ENCODE measurements at places on chromosomes 12 and 14.

- no peak for DNase-seq
Observed at GRCh38 chr14:25097120-25097519, 47.2 kb upstream of the STXBP6 start.

GRCh38 chr12:101564912-101565311 lies 29.9 kb upstream of the MYBPC1 start:
- no peak for DNase-seq

GRCh38 chr14:36773558-36773957 lies 111.9 kb downstream of the PAX9 start:
- no peak for DNase-seq

DNA sequence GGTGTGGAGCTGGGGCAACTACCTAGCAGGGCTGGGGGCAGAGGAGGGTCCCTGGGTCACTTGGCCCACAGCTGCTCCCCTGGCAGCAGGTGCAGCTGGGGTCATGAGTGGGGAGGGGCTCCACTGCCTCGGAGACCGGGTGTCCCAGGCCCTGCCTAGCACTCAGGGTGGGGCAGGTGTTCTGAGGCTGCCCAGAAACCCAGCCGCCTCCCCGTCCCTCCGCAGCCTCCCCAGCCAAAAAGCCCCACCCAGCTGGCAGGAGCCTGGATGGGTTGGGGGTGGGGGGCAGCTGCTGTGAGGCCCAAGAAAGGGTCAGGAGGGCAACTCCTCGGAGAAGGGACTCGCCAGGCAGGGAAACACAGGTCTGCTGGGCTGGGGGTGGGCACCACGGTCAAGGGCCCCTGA lies 11.2 kb downstream of the AHNAK2 start:
- DNase-seq, result no peak

DNA sequence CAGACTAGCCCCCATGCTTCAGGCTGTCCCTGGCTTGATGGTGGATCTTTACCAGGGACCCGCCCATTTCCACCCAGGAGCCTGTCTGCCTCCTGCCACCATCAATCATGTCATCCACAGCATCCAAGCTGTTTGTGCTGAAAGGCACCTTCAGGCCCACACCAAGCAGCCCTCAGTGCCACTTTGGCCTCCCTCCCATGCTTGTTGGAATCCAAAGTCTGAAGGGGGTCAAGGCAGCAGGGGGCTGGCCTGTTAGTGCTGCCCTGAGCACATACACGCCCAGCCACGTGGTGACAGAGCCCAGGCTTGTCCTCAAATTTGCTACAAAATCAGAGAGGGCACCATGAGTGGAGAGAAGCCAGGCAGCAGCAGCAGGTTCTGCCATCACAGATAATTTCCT lies 1146.8 kb downstream of the FSCB start:
- no peak for DNase-seq

DNA sequence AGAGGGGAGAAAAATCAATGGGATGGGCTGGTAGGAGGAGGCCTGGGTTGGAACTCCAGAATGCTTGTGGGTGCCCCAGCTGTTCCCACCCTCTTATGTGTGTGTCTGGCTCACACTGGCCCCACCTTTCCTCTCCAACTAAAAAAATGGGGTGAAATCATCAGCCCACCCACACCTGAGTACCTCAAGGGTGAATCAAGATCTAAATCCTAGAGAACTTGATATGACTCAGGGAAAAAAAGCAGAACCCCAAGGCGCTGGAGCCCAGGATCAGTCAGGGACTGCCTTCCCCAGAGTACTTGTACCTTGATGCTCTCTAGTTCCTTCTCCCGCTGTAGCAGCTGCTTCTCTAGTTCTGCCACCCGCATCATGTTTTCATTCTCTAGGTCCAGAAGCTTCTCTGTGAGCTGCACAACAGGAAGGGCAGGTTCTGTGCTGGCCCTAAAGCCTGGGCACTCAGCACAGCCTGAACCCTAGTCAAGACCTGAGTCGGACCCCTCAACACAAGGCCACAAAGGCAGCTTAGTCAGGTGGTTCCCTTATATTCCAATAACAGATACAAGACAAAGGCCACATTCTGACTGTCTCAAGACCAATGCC lies 29.7 kb downstream of the PRPF40B start:
- no peak for DNase-seq

DNA sequence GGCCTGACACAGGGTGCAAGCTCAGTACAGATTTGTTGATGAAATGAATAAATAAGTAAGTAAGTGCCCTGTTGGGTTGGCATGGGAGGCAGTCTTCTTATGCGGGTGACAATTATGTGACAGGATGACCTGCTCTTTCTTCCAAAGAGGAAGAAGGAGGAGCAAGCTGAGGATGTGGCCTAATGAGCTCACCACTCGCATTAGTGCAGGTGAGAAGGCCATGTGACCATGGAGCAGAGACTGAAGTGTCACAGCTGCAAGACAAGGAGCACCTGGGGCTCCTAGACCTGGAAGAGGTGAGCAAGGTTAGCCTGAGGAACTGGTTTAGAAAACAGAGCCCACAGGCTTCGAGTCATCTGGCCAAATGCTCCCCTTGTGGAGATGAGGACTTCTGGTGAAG lies 34.9 kb downstream of the LRTM2 start:
- DNase-seq, result no peak

DNA sequence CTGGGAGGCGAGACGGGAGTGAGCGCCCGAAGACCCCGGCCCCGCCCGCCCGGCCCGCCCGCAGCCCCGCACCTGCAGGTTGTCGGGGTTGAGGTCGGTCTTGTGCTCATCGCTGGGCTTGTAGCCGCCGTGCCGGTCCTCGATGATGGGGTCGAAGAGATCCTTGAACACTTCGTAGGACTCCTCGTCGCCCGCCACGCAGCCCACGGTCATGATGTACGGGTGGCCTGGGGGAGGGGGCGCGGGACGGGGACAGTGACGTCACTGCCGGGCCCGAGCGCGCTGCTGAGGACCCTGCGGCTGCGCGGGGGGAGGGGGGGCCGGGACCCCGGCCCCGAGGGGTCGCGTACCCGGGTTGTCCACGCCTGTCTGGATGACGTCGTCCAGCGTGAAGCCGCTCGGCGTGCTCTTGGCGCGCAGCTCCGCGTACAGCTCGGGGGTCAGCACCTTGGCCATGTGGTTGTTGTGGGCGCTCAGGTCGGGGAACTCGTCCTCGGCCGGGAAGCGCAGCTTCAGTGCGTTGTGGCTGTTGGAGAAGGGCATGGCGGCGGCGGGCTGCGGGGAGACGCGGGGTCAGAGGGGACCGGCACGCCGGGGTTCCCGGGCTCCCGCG lies 573 bp downstream of the CKB start:
- peak; percentile 45 for DNase-seq

DNA sequence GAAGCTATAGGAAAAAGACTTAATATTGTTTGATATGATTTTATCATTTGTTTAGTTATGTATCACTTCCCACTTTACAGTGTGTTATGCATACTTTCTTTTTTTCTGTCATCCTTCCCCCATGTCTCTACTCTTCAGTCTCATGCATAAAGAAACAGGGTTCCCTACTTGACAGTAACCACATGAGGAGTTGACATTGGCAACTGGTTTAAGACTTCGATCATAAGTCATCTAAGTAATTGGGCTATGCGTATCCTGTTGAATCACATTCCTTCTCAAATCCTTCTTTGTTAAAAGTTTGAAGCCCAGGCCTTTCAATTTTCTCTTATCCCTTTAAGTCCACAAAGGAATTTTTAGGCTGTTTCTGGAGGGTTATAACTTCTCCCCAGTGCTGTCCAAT lies 358.7 kb downstream of the RAD51B start:
- no peak for DNase-seq

DNA sequence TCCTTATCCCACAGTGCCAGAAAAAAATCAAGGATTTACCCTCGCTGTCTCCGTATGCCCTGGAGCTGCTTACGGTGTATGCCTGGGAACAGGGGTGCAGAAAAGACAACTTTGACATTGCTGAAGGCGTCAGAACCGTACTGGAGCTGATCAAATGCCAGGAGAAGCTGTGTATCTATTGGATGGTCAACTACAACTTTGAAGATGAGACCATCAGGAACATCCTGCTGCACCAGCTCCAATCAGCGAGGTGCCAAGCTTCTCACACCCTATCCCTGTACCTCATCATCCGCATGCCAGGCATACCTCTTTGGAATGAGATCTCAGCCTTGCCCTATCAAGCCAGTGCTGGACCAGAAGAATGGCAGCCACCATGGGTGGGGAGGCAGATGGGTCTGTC lies 19.2 kb downstream of the OAS2 start:
- DNase-seq, result no peak

DNA sequence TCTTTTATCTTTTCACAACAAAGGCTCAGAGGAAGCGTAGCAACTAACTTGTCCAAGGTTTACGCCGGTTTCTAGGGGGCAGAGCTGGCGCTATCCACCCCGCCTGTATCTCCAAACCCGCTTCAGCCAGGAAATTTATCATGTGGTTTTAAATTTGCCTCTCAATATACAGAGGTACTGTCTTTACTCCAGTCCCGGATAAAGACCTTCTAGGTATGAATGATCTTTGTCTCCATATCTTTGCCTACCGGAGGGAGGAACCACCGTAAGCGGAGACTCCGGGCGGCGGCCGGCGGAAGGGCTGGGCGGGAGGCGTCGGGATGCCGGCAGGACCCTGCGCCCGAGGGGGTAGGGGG lies 693 bp upstream of the RIMKLB start:
- peak; percentile 75 for DNase-seq

DNA sequence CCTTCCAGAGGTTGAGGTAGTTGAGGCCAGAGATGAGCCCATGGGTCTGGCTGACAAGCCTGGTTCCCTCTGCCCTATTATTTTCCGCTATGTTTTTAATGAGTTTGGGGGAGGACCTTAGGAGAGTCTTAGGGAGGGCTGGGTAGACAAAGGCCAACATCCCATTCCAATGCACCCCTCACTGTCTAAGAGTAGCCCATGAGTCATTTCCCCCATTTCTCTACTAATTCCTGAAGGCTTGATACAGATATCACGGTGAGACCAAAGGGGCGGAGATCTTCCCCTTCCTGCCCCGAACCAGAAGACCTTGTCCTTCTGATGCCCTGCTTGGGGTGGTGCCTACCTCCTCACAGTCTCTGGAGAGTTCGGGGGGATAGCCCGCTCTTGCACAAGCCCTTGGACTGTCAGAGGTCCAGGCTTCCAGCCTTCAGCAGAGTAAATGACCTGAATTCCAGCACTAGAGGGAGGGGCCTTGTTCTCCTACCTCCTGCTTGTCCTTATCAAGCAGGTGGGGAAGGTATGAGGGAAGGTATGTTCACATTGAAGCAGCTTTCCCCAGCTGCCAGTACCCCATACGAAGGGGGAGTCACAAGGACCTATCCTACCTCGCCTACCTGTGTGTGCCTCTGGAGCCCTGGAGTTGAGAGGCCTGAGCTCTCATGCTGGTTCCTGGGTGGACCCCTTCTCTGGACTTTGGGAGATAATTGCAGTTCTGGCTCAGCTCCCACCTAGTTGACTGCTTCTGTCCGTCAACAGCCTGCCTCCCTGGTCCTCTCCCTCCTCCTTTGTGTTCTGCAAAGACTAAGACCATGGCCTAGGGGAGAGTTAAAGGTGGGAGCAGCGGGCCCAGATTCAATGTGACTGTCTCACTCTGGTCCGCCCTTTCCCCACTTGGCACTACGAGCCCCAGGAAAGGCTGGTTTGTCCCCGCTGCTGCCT lies 3.7 kb downstream of the PSMB11 start:
- no peak for DNase-seq

DNA sequence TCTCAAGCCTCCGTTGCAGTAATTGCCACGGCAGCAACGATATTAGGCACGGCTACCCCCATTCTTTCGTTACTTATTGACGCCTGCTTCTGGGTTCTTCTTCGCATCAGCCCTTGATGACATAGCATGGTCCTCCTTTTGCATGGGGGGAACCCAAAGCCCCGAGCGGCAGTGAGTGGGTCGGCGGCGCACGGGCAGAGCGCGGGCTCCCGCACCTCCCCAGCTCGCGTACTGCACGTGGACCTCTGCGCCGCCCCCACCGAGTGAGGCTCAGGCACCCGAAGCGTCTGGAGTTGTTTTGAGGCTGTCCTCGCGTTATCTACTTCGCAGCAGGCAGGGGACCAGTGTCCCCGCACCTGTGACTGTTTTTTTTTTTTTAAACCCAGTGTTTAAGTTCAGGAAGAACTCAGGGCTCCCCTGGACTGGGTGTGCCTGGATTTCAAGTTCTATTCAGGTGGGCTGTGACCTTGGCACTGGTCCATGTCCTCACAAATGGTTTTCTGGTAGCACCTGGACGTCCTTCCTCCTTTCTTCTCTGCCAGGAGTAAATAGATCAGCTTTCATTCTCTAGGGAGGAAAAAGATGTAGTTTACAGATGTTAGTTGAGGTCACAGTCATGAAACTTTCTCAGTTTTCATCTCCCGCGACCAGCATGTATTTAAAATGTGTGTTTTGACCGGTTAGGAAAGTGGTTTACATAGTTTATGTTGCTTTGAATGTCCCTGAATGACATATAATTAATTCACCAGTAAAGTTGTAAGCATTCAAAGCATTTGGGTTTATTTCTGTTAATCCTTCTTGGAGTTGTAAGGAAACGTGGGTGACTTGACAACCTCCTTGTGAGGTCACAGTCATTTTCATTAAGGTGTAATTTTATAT lies 1.4 kb upstream of the FOXN4 start:
- peak; percentile 18 for DNase-seq

DNA sequence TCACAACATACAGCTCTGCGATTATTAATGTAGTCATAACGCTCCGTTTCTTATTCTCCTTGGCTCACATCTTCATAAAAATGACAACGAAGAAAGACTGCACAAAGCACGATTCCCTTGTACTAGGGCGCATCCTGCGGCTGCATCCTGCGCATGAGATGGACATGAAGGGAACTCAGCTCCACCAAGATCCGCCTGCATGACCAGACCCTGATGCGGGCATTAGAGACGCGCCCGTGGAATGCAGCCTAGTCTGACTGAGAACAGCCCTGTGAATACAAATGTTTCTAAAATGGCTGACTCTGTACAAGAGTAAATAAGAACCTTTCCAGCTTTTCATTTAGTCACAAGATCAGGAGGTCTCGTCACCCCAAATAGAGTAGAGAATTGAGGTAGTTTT lies 422.2 kb downstream of the NOVA1 start:
- DNase-seq, result no peak

DNA sequence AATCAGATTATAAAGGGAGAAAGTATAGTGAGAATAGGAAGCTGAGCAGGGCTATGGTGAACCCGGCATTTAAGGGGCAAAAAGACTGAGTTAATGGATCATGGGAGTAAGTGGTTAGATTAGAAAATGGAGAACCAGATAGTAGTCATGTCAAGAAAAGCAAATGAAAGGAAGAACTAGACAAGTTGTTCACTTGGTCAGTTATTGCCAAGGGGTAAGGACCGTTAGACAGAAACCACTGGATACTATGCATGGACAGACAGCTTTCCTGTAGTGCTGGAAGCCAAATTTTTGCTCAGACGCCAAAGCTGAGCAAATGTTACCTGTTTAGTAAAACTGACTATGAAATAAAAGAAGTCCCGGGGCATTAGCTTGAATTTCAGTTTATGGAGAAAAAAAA lies 3.8 kb downstream of the LIMA1 start:
- DNase-seq, result no peak

- DNase-seq, result no peak
Observed at GRCh38 chr12:108309674-108310312, 29.3 kb downstream of the CMKLR1 start.

GRCh38 chr14:53346988-53347387 lies 193.9 kb upstream of the DDHD1 start:
- DNase-seq, result no peak

DNA sequence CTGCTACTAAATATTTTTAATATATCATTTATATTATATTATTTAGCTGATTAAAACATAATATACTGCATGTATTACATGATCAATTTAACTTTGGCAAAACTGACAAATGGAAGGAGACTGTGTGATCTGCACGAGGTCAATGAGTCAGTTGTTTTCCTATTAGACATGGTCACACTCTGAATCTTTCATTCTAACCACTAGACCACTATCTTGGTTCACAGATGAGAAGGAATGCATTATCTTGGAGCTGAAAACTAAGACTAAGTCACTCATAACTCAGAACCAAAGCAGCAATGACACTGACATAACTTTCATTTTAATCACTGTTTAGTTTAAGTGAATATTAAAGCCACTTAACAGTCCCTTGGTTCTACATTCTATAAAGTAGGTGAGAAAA lies 37.4 kb downstream of the GNPTAB start:
- no peak for DNase-seq
